CD4-positive, alpha-beta T cell treated with Interferon alpha-2 for 1 hour (primary cell): ENCODE measurements at places on chromosomes 3 and 15.

- no peak for DNase-seq
These were observed 49.1 kb downstream of the OXNAD1 start for GRCh38 chr3:16313886-16314645.

DNA sequence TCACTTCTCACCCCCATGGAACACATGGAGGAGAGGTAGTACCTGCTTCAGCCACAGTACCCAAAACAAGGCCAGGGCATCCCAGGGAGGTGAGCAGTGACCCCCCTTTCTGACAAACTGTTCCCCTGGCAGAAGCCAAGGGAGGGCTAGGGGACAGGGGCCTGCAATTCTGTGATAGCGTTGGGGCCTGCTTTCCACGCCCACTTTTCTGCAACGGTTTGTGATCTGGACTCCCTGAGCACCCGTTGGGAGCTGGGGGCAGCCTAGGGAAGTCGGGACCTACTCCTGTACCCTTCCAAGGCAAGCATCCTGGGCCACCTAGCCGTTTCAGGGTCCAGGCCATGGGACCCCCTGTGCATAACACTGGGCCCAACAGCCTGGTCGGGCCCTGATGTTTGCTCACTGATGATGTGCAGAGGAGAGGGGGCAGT, 996 bp upstream of the DNAJA4 start:
- no peak for DNase-seq

DNA sequence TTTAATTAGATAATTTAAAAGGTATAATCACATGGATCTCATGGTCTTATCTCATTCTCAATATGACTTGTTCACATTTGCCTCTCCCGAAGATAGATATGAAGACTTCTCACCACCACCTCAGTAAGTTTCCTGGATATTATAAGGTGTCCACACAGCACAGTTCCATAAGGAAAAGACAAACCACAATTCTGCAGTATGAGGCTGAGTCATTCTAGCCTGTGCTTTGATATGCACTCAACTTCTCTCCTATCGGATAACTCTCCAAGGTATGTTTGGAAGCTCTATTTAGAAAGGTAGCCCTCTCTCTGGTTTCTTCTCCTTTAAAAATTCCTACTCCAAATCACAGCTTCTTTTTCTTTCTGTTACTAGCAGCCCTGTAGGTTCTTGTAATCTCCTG, 612.8 kb downstream of the ZPLD1 start:
- no peak for DNase-seq

DNA sequence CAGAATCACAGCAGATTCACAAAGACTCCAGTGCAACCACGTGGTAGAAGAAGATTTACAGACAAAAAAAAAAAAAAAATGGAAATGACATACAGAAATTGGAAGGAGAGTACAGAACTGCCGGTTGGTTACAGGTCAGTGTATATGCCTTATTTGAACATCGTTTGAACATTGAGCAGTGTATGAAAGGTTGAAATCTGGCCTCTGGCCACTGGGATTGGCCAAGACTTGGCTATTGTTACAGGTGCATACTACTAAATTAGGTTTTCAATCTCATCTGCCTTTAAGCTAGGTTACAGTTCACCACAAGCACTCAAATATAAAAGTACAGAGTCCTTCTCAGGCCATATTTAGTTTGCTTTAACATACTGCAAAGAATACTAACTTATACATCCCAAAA, 59.8 kb downstream of the THBS1 start:
- DNase-seq, result no peak

DNA sequence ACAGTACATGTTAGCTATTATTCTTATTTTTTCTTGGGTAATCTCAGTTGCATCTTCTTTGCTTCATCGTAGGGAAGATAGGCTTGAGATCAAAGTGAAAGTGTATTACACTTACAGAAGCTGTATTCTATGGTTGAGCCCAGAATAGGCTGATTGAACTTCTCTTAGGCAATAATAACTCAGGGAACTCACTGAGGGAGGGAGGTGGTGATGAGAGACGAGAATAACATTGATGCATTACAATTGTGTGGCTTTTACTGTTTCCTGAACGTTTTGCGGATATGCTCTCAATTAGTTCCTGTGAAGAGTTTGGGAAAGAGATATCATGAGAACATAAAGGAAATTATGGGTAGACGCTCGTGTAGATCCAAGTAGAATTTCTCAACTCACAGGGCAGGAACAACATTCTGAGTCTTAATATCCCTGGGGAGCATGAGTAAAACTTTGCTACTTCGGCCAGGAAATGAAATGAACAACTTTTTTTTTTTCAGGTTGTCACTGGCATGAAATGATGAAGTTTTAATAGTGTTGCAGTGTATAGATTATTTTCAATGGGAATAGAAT, 302.2 kb downstream of the TUSC7 start:
- no peak for DNase-seq

DNA sequence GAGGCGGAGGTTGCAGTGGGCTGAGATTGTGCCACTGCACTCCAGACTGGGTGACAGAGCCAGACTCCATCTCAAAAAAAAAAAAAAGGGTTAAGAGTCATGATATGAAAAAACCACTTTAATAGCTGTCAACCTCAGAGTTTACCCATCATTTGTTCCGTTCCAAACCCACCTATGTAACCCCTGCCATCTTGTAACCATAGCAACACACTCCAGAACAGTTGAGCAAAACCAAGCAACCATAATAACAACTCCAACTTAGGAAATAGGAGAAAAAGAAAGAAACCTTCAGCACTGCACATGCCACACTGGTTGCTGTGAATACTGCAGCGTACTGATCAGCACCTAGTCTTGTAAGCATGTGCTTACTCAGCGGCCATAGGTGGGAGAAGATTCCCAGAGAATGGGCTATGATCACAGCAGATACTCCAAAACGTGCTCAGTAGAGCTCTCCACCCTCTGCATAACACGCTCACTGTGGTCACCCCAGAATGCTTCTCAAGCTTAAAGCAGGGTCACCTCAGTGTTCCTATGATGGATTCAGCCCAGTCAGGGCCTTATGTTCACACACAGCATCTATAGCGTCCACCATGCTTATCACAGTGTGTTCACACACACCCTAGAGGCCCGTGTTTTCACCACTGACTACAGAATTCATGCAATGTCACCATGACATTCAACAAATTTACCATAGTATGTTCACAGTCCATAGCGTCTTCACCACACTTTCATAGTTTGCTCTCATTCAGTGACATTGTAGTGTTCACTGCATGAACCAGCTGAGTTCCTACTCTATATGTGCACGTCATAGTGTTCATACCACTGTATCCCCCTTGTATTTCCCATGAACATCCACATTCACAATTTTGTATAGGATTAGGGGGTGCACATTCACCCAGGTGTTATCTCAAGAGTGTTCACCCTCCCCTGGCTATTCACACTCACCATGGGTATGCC, 6.5 kb upstream of the CILP start:
- DNase-seq, result peak; percentile 1

DNA sequence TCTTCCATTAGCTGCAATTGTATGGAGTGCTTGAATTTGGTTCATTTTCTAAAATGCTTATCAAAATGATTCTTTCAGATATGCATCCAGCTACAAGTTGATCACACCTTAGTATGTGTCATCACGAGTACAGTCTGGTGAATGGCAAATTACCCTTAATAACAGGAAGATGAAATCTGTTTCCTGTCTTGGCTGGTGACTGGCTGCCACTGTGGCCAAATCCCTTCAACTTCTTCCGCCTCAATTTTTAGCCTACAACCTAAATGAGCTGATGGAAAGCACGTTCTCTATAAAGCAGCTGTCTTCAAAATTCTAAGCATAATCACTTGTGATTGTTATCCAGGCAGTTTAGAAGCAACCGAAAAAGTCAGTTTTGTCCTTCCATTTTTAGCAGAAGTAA, 387.1 kb upstream of the NECTIN3 start:
- DNase-seq, result no peak

- no peak for DNase-seq
These were observed 6.6 kb downstream of the CLSTN2 start for GRCh38 chr3:139941580-139941979.

DNA sequence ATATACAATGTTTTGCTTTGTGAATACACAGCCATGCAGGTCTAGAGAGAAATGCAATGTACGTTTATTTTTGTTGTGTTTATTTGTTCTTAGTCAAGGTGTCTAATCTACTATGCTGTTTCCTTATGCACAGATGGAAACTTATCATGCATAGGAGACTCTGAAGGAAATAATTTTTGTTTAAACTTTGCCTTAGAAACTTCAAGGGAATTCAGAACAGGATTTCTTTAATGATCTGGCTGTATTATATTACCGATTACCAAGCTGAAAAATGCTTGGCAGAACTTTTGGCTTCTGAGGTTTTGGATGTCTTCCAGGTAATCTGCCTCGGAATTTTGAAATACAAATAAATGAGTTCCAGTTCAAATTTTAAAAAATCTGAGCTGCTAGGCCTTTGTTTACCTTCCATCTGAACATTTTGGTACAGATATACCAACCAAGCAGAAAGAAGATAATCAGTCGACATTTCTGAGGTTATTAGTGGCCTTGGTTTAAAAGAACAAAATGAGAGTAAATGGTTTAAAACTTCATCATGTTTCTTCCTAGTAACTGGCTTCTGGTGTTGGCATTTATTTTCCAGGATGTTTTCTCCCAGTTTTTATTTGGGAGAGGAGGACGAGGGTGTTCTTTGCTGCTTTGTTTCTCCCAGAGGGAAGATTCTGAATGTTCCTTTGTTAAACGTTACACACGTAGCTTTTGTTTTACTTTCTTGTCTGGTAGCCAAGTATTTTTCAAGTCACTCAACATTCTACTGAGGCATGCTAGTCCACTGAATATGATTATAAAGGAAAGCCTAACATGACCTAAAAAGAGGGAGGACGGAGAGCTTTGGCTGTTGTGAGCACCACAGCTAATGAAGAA, 421.8 kb upstream of the TBL1XR1 start:
- DNase-seq, result no peak

DNA sequence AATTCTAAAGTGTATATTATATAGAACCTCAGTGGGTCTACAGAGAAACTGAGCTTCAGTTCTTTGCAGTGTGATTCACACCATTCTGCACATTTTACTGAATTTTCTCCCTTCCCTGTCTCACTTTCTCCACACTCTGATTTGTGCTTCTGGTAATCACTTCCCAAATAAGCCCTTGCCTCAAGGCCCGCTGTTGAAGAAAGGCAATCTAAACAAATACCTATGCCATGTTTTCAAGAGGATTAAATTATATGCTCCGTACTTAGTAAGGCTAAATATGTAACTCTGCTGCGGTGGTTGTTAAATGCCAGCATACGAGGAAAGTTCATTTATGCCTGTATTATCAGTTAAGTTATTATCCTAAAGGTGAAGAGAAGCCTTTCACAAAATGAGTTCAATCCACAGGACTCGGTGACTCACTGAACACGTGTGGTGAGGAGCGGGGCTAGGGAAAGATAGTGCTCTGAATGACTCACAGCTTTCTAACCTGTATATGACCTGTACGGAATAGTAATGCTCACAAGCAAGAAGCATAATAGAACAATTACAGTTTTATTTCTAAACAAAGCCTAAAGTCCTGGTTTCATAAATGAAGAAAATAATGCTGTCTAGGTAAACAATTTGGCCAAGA, 25.1 kb downstream of the CNTN6 start:
- DNase-seq, result no peak

DNA sequence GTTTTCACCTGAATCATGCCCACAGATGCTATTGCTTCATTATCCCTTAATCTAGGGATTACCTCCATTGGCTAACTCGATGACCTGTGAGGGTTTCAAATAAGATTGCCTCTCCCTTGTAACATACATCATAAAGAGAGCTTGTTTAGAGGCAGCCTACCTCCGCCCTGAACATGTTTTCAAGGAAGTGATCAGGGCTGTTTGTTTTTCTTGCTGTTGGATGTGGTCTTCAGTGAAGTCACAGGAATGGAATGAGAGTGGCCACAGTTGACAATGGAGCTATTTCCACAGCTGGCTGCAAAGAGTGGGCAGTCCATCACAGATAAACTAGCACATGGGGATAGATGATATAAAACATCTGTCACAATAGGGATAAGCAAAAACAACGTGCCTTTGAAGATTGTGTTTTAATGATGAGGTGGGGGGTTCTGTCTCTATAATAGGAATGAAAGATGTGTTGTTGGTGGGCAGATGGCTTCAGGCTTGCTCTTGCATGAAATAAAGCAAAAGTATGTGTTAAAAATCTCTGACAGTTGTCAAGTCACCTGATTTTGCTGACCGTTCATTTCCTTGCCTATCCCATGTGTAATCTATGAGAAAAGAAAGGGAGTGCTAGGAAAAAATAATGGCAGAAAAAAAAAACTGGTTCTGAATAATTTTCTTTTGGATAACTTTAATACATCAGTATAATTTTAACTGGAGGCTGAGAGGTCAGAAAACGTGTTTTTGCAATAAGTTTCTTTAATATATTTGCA, 642.3 kb downstream of the RBMS3 start:
- DNase-seq, result no peak

DNA sequence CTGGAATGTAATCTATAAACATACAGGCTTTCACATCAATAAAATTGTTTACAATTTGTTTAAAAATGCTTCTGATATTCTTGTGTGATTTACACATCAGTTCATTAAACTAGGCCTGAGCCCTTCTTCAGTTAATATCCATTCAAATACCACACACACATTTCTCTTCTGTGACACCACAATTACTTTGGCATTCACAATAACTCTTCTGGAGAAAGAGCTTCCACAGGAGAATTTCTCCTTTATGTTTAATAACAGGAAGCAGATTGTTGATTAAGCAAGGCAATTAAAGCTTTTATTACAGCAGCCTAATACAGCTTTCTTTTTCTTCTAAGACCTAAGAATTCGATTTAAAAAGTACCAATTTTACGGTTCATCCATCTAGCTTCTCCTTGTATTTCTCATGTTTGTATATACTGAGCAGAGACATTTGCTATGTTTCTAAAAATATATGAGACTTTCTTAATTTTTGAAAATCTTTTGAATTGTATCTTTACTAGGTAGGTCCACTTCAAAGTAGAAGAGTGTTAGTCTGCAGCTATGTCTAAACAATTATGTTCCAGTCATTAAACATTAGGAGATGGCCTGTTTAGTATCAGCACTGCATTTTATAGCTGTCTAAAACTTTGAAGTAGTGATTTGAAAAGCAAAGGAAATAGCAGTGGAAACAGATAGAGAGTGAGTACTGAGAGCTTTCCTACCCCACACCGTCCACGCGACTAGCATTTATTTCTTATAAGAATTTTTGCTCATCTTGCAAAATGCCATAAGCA, 511.1 kb upstream of the UBE2E2 start:
- DNase-seq, result no peak

GRCh38 chr3:171797873-171798272, 12.4 kb downstream of the PLD1 start:
- DNase-seq, result no peak

DNA sequence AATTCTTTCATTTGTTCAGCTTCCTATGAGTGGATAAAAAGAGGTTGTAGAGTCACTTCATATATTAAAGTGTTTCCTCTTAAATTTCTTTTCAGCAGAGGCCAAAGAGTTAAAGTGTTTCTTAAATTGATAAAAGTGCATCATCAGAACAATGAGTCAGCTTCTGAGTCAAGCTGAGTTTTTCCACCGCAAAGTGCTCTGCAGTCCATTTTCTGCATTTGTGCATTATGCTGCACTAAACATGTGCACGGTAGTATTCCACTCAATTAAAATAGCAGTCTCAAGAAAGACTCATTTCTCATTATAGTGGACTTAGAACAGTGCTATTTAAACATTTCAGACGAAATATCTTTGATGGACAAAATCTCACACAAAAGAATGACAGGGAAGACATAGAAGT, 152.0 kb downstream of the ZBBX start:
- DNase-seq, result no peak

- no peak for DNase-seq
These were observed 11.2 kb upstream of the MST1R start for GRCh38 chr3:49914906-49915305.
